ENCODE measurements at places on chromosomes 16 and 17.

- DNase-seq, result no peak
Measured at GRCh38 chr16:67531247-67531646, 2.6 kb downstream of the RIPOR1 start.

GRCh38 chr16:87471278-87472141 lies 21.3 kb downstream of the ZCCHC14 start:
- no peak for DNase-seq

DNA sequence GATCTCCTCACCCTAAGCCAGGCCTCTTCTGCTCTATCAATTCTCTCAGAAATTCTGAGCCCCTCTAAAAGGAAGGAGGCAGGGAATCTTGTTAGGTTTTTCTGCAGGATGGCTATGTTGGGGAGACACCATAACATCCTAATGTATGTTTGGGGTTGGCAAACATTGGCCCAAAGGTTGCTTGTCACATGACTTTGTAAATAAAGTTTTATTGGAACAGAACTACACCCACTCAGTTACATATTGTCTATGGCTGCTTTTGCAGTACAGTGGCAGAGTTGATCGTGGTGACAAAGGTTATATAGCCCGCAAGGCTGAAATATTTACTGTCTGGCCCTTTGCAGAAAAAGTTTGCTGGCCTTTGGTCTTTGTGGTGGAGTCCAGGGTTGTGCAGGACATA lies 409.4 kb downstream of the XYLT1 start:
- no peak for DNase-seq

DNA sequence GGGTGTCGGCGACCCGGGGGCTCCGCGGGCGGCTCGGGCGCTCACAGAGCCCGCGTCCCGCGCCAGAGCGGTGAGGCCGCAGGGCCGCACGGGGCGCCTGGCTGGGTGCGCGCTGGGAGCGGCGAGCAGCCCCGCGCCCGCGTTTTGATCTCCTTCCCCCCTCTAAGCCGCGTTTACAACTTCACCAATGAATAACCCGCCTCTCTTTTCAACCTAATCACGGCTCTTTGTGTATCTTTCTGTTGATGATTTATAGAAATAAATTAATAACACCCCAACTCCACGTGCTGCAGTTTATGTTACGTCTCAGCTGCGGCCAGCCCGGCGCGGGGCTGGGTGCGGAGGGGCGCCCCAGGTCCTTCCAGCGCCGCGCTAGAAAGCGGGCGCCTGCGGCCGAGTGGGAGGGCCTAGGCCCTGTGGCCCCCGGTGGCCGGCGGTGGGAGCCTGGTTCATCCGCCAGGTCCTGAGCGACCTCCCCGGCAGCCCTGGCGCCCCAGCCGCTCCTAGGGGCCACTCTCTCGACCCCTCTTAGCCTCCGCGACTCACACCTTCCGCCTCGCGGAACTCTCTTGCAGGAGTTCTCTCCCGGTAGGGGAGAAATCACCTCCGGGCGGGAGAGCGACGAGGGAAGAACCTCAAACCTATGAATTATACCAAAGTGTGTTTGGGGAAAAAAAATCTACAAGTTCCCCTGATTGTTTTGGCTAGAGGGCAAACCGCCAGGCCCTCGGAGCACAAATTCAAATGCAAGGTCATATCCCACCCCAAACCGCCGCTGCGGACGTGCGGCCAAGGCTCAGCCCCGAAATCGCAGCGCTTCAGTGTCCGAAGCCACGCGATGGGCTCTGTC lies 1.9 kb downstream of the HNF1B start:
- DNase-seq, result no peak

- DNase-seq, result no peak
Measured at GRCh38 chr16:58882292-58882691, 148.2 kb upstream of the GOT2 start.

GRCh38 chr16:27401768-27402568 lies at the start of gene IL21R:
Gene IL21R (plus strand): TSS chr16:27402174. CDS start chr16:27430072, 27,898 bp downstream.
- DNase-seq, result no peak

DNA sequence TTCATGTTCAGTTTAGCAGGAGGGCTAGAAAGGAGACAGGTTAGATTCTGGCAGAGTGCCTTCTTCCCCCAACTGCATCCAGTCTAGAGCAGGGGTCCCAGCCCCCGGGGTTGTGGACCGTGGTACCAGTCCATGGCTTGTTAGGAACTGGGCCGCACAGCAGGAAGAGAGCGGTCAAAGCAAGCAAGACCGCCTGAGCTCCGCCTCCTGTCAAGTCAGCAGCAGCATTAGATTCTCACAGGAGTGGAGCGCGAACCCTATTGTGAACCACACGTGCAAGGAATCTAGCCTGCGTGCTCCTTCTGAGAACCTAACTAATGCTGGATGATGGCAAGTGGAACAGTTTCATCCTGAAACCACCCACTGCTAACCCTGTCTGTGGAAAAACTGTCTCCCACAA lies 95.0 kb downstream of the HIC1 start:
- DNase-seq, result no peak

DNA sequence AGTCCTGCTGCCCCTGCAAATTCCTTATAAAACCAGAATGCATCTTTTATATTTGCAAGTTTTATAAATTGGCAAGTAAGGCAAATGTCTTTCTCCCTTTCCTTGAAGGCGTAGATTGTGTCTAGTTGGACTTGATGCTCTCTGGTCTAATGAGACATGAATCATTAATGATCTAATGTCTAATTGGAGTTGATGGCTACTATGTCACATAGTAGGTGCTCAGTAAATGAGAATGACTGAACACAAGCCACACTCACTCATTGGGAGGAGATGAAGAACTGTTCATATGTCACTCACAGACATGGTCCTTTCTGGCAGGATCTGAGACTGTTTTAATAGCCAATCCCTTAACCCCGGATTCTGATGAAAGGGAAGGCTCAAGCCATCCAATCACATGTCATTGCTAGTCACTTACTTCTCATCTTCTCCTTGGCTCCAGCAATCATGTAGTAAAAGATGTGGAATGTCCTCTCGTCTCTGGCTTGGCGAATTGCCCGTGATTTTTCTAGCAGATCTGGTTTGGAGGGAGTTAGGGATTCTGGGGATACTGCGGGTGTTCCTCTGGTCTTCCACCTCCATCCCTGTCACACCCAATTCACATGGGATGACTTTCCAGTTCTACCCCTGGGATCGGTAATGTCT lies 81.0 kb downstream of the MYH11 start:
- peak; percentile 9 for DNase-seq

GRCh38 chr17:32298721-32299579 lies 33.3 kb downstream of the RHBDL3 start:
- no peak for DNase-seq

- no peak for DNase-seq
Measured at GRCh38 chr17:61202564-61202963, 197.1 kb upstream of the TBX2 start.

- no peak for DNase-seq
Measured at GRCh38 chr16:87065446-87066132, 251.6 kb downstream of the C16orf95 start.

DNA sequence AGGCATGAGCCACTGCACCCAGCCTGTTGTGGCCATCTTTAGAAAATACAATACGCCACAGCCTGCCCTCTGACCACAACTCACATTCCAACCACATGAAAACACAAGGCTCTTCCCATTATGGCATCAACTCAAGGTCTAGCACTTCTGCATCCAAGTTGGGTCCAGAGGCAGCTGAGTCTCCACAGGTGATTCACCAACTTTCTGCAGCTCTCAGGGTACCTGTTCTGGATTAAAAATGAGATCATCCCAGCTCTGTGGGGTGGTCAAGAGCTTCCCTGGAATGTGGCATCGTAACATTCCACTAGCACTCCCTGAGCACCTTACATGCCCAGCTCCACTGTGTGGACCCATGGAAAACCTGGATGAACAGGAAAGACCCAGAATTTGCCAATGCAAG lies 9.9 kb upstream of the GUCY2D start:
- DNase-seq, result peak; percentile 99

- DNase-seq, result peak; percentile 51
Measured at GRCh38 chr17:76278952-76279741, 14.0 kb downstream of the UBALD2 start.

GRCh38 chr17:5249615-5250014 lies 15.0 kb upstream of the SCIMP start:
- peak; percentile 70 for DNase-seq

DNA sequence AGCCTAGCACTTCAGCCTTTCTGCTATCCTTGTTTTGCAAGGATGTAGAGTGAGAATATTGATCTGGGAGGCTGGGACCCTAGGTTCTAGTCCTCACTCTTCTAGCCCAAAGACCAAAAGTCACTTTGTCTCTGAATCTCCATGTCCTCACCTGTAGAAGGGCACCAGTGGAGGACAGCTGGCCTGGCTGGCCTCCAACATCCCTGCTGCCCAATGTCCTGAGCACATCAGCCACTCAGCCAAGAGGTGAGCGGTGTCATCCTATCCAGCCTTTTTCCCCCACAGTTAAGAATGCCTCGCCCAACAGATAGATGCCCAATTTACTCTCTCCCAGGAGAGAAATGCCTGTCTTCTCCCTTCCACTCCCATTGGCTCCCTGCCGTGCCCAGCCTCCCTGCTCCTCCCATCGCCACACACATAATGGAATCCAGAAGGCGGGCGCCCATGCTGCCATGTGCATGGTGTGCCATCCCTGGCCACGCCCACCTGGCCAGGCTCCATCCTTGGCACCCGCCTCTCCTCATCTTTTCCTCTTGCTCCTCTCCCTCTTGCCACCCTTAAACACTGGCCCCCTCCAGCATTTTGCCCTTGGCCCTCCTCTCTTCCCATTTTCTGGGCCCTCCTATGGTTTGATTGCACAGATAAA lies 157.3 kb upstream of the SDK2 start:
- DNase-seq, result no peak

DNA sequence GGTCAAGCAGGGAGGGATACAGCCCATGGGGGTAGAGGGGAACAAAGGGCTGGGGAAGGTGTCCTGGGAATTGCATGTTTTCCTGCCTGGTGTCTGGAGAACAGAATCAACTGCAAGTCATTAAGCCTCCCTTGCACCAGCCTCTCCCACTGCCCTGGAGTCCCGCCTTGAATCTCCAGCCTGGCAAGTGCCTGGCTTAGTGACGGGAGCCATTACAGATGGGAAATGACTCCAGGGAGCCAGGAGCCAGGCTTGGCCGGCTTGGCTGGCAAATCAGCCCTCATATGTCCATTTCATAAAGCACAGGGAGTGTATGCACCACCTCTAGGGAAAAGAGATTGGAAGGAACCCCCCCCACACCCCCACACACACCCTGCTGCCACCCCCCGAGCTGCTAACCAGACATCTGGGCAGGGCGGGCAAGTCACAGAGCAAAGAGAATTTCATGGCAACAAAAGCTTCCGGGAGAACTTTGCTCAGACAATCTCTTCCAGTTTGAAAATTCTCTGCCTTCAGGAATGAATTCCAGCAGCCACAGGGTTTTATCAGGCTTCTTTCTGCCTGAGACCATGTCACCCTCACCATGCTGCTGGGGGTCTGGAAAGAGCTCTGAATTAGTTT lies 127.7 kb downstream of the NTN1 start:
- no peak for DNase-seq

DNA sequence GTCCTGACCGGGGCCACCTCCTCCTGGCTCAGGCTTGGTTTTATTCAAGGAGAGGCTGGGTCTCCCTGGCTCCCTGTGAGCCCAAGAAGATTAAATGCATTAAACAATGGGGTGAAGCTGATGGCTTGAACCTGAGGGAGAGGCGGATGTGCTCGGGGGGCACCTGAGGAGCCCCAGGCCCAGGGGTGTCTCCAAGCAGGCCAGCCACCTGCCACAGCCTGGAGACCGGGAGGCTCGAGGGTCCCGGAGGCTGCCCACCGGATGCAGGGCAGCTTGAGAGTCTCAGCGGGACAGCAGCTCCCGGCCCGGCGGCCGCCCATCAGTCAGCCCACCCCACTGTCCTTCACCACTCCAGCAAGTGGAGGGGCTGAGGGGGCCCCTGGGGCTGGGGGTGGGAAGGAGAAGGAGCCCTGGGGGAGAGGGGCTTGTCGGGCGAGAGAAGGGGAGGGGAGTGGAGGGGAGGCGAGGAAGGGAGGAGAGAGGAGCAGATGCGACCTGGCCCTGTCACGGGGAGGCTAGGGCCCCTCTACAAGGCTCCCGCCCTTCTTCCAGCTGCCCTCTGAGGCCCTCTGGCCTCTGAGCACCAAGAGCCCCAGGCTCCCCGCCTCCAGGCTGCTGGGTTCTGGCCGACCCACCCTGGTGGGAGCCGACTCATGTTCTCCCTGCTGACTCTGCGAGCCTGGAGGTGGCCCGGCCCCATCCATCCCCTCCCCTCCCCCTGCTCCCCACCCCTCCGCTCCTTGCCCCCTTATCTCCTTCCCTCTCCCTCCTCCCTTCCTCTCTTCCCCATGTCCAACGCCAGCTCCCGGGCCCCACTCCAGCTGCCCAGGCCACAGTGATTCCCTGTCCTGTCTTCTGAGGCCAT lies 13.2 kb downstream of the CD7 start:
- no peak for DNase-seq

GRCh38 chr17:76265624-76266243 lies 586 bp downstream of the UBALD2 start:
- peak; percentile 35 for DNase-seq

DNA sequence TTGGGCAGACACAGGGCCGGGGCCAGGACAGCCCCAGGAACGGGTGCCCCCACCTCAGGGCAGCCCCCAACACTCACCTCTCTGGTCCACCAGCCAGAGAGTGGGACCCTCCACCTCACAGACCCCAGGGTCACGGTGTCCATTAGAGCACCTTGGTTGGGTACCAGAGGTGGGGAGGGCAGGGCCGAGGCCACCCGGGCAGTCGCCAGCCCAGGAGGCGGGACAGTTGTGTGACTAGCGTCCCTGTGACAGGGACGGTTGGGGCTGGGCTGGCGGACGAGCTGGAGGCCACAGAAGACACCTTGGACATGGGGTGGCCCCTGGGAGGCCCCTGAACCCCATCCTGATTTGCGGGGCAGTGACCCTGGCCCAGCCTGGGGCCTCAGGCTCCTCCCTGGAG lies 11.7 kb upstream of the C1QTNF8 start:
- no peak for DNase-seq

GRCh38 chr17:57518587-57519581 lies 226.2 kb downstream of the CCDC182 start:
- DNase-seq, result peak; percentile 17

DNA sequence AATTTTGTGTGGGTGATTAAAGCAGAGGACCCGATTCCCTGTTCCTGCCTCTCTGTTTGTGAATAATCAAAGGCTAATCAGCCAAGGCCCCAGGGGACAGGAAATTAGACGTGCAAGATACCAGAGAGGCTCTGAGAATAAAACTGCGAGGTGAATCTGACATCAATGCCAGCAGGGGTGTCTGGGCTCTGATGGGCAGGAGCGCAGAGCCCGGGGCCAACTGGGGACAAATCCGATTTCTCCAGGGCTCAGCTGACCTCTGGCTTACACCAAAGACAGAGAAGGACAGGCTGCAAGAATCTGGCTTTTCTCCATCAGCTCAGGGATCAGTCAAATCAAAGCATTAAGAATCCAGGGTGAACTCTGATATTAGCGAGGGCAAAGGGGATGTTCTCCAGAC lies 174.3 kb downstream of the XYLT1 start:
- DNase-seq, result no peak

All from mammary epithelial cell (primary cell).